Mucosa of gallbladder (tissue), 1 donor: ENCODE measurements at places on chromosomes 6 and 20. TPM values are rescaled to one million over a fixed set of nuclear protein-coding genes. Genes with fewer than 3 reads are reported as not detected.

The PLEKHG1 gene
- total RNA-seq = 24.5 TPM

DNA sequence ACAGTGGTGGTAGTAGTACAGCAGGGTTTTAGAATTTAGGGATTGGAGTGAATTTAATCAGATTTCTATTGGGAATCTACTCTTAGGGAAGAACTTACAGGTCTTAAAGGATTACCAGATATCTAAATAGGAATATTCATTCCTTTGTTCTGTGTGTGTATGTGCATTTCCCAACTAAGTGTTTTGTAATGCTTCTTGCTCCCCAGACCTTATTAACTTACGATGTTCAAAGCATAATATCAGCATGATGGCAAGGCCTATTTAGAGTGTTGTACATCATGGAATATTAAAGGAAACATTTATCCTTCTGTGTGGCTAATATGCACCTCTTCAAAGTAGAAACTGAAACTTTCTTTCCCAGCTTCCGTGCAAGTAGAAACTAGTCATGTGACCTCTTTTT, 133.9 kb downstream of the EPM2A start:
- DNase-seq = no peak

DNA sequence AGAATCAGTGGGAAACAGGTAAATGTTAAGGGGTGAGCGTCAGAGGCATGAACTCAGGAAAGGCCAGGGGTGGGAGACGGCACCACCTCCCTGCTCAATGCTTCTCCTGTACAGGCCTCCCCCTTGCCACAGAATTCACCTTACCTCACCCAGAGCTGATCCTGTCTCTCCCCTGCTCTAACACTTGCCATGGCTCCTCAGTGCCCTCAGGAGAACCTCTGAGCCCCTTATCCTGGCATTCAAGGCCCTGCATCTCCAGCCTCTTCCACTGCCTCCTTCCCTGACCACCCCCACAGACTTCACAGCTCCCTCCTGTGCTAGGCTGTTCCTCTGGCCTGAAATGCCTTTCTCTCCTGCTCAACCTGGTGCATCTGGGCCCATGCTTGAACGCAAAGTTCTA, 33.9 kb downstream of the BPIFB1 start:
- no peak for DNase-seq

DNA sequence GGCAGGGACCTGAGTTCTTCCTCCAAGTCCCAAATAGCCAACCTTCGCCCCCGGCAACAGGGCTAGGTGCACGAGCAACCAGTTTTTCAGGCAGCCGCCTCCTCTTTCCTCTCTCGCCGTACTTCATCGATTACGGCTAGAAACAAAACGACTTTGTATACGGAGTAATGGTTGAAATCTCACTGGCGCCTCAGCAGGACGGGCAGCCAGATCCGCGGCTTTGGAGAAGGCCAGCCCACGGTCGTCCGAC, 333 bp upstream of the SMIM13 start:
- no peak for DNase-seq

The SLC25A27 gene
- 28.9 TPM for total RNA-seq

The KCNK5 gene
- 242 TPM for total RNA-seq

DNA sequence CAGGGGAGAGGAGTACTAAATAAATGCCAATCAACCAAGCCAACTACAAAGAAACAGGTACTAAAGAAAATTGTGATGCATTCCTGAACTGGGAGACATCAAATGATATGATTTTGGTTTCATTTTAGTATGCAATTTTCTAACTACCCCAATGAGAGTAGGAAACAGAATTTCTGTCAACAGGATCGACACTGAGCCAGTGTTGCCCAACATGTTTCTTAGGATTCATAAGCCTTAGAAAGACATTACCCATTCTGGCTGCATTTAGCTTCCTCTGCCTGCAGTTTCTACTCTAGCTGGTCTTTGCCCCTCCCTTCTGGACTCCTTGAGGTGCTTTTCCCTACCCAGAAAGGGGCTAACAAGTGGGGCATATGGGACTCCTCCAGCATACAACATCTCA, 49.8 kb downstream of the KCTD20 start:
- DNase-seq = no peak
